Skin of body (tissue), 3 donors: ENCODE measurements at places on chromosomes 3 and 15. TPM values are rescaled to one million over a fixed set of nuclear protein-coding genes. Genes with fewer than 3 reads are reported as not detected.

EXD1 gene
- not detected for total RNA-seq

- no peak for DNase-seq
Measured at GRCh38 chr15:101028321-101028720, 109.2 kb downstream of the LRRK1 start.

- DNase-seq, result no peak
Measured at GRCh38 chr3:96266395-96267190, 547.8 kb upstream of the EPHA6 start.

DNA sequence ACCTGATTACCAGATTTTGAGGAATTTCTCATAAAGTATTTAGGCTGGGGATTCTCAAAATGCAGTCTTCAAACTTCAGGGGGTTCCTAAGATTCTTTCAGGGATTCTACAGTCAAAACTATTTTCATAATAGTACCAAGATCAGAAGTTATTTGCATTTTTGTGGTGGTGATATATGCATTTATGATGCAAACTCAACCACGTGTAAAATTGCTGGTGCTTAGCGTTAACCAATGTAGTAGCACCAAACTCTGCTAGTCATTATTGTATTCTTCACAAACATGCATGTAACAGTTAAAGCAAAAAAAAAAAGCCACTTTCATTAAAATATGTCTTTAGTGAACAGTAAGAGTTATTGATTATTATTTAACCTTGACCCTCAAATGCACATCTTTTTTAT, 274.9 kb upstream of the DNAJC19 start:
- no peak for DNase-seq

DNA sequence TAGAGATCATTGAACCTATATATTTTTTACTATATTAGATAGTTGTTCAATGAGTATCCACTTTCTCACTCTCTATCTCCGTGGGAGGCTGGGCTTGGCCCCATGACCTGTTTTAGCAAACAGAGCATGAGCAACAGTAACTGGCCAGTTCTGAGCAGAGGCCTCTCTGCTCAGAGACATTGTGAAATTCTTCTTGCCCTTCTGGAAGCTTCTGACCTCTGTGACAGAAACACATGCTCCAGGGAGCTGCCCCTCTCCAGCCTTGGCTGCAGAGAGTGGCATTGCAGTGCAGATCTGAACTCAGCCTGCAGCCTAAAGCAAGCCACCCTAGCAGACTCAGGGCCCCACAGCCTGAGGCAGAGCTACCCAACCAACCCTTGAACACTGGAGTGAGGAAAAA, 20.5 kb downstream of the FAM240A start:
- no peak for DNase-seq

ISLR2 gene
- total RNA-seq, result 0.79 TPM

DNA sequence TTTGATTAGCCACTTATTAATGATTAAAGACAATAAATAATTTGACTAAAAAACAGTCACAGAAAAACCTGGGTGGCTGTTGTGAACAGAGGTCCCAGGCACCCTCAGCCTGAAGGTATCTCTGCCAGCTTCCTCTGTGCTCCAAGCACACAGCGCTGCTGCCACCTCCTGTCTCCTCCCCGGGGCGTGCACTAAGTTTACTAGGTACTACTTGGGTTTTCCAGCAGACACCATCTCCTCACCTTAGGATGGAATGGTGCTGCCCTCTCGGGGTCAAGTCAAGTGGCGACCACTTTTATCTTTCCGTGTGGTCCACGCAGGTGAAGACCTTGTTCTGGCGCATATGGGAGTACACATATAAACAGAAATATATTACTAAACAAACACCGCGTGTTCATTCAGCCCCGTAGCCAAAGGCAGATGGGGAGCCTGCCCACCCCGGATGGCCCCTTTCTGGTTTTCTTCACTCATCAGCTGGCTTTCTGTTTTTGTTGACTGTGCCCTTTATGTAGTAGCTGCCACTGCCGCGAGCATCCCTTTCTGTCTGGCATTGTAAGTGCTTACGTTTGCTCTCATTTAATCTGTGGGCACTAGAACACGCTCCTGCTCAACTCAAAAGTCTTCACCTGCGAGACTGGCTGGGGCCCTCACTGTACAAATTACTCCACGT, 128.0 kb downstream of the LRIG1 start:
- DNase-seq, result no peak

GRCh38 chr15:78540871-78541743, 863 bp downstream of the PSMA4 start:
- DNase-seq, result no peak

DNA sequence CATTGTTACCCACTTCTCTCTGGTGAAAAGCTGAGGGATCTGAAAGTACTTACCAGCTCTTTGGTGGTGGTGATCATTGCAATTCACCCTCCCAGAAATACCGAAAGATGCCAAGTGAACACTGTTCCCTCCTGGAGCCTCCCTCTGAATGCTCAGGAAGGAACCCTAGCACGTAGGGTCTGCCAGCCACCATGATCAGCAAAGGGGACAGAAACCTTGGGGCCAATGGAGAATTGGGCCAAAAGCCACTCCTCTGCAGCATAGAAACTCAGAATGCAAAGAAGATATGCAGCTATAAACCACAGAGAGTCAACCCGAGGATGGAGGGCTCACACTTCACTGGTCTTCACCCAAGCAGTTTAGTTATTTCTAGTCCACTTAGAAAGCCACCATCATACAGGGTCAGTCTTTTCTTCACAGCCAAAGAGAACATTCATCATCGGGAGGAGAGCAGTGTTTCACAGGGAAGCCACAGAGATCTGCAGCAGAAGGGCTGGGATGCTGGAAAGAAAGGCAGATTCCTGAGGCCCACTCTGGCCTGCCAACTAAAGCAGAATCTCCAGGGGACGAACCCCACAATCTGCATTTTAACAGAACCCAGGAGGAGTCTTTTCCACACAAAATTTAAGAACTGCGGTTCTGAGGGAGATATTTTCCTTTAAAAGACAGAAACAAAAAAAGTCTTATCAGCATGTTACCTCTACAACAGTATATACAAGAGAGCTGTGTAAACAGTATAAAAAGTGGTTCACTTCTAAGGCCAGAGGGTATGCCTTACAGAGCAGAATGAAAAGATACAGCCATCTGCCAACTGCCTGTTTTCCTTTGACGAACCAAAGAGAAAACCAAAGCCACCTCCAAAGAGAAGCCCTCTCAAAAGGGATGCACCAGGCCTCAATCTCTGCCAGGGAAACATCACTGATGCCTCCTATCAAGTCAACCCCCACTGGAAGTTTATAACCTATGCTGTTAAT, 11.3 kb downstream of the TBC1D2B start:
- DNase-seq, result no peak

GREM1 gene
- total RNA-seq, result 3.6 TPM

LEO1 gene
- 21.1 TPM for total RNA-seq

TNFAIP8L3 gene
- total RNA-seq, result 5.8 TPM

EIF2B5 gene
- 28.7 TPM for total RNA-seq

- DNase-seq, result no peak
Measured at GRCh38 chr3:16357186-16358121, 92.4 kb downstream of the OXNAD1 start.

DNA sequence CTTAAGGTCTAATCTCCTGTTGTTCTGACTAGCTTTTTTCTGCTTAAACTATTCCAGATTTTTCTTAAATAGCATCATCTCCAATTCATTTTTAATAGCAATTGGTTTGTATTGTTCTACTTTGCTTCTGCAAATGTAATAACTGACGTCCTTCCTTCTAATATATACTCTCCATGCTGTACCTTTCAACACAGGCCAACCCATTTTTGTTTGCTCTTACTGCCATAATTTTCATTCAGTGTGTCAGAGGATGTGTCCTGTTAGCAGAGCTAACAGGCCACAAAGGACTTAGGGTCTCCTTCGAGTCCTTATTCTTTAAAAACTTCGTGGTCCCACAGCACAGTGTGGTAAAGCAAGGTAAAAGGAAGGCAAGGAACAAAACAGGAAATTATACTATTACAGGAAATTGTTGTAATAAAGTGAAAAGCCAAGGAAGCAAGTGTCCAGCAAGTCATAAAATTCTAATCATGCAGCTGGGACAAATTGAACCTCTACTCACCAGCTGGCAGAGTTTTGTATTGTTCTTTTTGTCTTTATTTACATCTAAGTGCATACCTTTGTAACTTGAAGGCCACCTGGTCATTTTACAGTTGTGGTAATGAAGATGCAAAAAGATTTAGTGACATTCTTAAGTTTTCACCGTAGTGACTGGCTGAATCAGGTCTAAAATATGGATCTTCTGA, 64.9 kb upstream of the ZBTB20 start:
- no peak for DNase-seq

GABRB3 gene
- 1.8 TPM for total RNA-seq

EPHA3 gene
- total RNA-seq, result 11.0 TPM

MYL3 gene
- 23.7 TPM for total RNA-seq

MYRIP gene
- 0.99 TPM for total RNA-seq

GRCh38 chr3:46334741-46335478, 19.0 kb upstream of the CCR2 start:
- no peak for DNase-seq

- DNase-seq, result no peak
Measured at GRCh38 chr3:69174871-69175737, 52.7 kb upstream of the LMOD3 start.

DNA sequence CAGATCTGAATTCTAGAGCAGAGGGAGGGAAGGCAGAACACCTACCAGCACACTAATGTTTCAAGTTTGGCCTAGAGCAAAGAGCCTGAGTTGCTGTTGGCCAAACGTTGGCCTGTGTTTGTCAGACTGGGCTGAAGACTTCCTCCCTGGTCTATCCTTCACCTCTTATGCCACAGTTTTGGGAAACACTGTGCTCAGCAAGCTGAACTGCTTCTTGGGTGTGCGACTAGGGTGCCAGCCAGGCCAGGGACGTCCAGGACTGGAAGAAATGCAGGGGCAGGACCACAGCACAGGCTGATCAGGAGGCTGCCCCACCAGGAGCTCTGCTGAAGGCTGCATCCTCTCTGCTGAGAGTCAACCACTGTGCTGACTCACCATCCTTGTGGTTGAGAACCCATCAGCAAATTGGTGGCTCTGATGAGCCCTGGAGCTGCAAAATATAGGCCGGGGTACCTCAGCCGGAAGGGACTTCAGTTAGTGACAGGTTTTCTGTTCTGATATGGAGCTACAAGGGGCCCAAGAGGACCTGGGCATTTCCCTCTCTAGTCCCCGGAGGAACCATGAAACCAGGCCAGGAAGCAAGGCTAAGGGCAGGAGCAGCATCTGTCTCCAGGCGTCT, 131.6 kb upstream of the RASGRP1 start:
- DNase-seq, result no peak

DNA sequence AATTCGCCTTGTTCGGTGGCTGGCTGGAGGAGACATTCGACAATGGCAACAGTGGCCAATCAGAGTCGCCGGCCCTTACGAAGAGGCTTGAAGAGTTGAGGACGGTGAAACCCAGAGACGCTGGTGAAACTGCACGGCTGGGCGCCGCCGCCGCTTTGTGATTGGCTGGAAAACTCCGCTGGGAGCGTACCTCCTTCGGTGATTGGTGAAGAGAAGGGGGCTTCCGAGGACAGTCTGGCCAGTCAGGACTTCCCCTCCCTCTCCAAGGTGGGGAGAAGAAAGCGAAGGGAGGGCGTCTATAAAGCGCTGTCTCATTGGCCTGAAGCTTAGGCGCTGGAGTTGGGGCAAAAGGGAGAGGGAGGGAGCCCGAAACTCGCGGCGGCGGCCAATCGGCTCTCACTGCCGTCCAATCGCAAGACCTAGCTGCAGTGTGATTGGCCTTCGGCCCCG, 554 bp upstream of the GSK3B start:
- DNase-seq, result peak; percentile 100

- DNase-seq, result no peak
Measured at GRCh38 chr3:140472306-140473020, 205.4 kb upstream of the TRIM42 start.

DNA sequence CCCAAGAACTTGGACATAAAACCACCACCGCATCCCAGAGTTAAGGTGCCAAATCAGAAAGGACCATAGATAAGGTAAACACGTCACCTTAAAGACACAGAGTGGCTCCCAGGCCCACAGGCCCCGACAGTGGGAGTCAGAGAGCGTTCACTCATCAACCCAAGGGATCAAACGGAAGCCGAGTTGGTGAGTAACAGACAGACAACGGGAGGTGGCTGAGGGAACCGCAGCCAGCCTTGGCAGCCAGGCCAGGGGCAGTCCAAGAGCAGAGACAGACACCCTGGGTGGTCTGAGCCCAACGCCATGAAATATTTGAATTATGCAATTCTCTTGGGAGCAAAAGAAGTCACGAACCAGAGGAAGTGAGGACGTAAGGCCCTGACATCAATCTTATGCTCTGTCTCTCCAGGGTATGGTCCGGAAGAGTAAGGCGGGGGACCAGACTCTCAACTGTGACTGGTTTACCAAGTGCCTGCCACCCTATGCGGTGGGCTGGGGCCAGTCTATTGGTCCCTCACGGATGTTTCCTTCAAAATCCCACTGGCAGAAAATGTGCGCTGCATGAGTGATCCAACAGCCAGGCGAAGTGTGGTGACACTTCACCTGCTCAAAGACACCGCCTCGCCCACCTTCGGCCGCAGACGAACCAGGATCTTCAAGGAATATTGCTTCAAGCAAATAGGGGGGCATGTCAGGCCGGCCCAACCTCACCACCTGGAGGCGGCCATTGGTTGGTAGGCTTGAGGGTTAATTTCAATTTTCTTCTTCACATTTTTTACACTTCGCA, 34.3 kb downstream of the TMEM44 start:
- no peak for DNase-seq

WDR72 gene
- total RNA-seq, result 0.69 TPM

TMEM212 gene
- total RNA-seq, result not detected

GRCh38 chr15:70533931-70534742, 229.2 kb downstream of the UACA start:
- DNase-seq, result no peak

- no peak for DNase-seq
Measured at GRCh38 chr3:162586591-162586990, 1090.0 kb downstream of the OTOL1 start.

GRCh38 chr3:114451561-114452018, 157.8 kb downstream of the TIGIT start:
- no peak for DNase-seq

LMAN1L gene
- 0.20 TPM for total RNA-seq

DNA sequence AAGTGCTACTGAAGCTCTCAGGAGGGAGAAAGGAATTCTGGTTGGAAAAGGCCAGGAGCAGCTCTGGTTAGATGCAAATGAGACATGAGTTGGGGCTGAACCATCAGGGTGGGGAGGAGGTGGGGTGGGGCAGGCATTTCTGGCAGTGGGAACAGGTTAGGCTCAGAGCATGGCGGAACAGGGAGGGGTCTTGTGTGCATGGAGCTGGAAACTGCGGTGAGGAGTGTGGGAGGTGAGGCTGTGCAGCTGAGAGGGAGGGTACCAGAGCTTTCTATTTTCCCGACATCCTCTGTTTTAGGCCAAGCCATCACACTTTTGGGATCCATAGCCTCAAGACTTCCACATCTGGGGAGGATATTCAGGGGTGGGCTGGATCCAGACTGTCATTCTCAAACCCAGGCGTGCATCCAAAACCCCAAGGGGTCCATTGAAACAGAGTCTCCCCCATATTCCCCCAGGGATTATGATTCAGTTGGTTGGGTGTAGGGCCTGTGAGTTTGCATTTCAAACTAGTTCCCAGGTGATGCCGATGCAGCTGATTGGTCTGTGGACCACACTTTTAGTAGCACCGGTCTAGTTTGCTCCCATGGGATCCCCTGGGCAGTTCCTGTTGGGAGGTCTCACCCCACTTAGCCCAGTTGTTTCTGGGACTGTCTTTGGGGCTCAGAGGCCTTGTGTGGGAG, 100.9 kb upstream of the TLE3 start:
- DNase-seq, result no peak

- no peak for DNase-seq
Measured at GRCh38 chr3:59512066-59512465, 462.2 kb upstream of the CFAP20DC start.

GRCh38 chr3:78794431-78794830, 973.4 kb downstream of the ROBO1 start:
- DNase-seq, result no peak
